Germinal center (tissue), 1 donor: ENCODE measurements at places on chromosomes 3 and 15.

- no peak for DNase-seq
Measured at GRCh38 chr3:142022381-142022780, 127.0 kb downstream of the TFDP2 start.

DNA sequence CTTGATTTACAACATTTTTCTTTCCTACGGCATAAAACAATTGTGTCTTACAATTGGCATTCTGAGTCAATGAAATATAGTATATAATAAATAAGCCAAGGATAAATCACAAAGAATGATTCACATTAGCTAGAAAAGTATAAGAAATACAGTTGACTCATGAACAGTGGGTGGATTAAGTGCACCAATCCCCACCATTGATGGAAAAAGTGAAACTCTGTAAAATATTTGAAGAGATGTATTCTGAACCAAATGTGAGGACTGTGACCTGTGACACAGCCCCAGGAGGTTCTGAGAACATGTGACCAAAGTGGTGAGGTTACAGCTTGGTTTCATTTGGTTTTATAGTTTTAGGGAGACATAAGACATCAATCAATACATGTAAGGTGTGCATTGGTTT is 227.5 kb downstream of the ALCAM start:
- DNase-seq = no peak

GRCh38 chr3:128846486-128846891 is 32.9 kb upstream of the ACAD9 start:
- no peak for DNase-seq

DNA sequence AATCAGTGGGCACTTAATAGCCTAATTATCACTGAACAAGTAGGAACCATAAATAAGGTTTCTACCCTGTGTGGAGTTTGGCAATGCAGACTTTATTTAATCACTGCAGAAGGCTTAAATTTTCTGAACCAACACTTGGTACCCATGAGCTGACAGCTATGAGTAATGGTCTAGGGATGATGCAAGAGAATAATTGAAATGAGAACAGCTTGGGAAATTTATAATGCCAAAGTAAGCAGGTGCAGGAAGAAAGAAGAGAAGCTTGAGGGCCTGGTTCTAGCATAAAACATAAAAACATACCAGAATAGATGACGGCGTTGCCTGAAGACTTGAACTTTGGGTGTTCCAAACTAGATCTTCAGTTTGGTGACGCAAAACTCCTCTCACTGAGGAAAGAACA is 67.0 kb downstream of the IMPG2 start:
- no peak for DNase-seq

DNA sequence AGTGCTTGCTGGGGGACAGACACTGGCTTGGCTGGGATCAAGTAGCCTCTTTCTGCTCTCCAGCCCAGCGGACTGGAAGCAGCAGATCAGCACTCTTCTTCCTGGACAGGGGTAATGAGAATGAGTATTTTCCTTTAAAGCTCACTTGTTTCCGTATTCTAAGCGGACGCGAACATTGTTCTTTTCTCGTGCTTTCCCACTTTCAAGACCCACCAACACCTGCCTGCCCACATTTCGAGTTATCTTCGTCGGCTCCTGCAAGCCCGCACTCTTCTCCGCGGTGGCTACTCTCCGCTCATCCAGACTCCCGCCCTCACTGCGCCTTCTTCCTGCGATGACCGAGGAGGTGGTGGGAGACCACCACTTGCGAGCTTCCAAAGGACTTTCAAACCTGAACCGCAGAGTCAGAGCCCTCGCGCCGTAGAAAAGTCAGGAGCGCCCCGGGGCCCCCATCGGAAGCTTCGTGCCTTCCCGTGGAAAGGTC is 1.6 kb upstream of the PPM1L start:
- peak; percentile 5 for DNase-seq

- no peak for DNase-seq
Measured at GRCh38 chr15:52382647-52383046, 87.0 kb upstream of the MYO5C start.

- DNase-seq = no peak
Measured at GRCh38 chr15:59933607-59934006, 70.5 kb upstream of the FOXB1 start.

DNA sequence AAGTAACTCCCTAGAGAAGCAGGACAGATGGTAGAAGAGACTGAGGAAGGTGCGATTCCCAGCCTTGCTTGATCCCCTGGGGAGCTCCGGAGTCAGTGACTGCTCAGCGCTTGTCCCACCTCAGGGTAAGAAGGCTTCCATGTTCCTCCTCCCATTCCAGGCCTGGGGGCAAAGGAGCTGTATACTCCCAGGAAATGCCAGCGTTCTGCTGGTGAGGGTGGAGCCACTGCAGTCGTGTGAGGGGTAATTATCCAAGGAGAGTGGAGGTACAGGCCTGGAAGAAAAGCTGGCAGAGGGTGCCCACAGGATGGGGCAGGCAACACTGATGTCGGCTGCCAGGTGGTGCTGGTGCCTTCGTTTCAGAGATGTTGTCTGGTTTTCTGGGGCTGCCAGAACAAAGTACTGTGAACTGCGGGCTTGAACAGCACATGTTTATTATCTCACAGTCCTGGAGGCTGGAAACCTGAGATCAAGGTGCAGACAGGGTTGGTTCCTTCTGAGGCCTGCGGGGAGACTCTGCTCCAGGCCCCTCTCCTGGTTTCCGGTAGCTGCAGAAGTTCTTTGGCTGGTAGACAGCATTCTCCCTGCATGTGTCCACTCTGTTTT is 12.1 kb upstream of the APBA2 start:
- DNase-seq = no peak

DNA sequence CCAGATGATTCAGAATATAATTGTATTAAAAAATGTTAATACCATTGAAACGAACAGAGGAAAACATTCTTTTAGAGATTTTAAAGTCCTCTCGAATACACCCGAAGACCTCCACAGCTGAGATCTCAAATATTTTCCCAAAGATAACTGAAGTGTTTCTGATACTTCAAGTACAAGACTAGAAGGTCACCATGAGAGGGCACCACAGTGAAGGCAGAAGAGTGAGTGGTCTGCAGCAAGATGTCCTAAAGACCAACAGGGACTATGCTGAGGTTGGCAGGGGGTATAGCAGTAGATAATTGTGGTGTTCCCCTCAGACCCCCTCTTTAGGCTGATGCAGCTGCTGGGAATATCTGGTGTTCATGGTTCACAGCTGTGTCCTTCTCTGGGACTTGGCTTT is 156.5 kb downstream of the PDCD6IP start:
- no peak for DNase-seq

DNA sequence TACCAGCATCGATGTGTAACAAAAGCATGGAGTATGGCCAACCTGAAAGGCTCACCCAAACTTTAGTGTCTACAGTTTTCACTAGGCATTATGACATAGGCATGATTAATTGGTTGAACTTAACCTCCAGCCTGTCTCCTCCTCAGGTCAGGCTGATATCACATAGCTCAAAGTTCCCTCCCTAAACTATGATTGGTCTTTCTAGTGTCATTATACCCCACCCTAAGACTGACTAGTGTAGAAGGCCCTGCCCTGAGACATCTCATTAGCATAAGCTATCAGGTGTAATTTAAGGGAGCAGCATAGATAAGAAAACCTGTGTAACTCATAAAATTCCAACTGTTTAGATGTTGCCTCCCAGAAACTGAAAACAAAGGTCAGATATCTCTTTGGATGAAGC is 195.2 kb downstream of the ALCAM start:
- DNase-seq = no peak

GRCh38 chr3:59783468-59783988 is 733.7 kb upstream of the CFAP20DC start:
- DNase-seq = no peak

DNA sequence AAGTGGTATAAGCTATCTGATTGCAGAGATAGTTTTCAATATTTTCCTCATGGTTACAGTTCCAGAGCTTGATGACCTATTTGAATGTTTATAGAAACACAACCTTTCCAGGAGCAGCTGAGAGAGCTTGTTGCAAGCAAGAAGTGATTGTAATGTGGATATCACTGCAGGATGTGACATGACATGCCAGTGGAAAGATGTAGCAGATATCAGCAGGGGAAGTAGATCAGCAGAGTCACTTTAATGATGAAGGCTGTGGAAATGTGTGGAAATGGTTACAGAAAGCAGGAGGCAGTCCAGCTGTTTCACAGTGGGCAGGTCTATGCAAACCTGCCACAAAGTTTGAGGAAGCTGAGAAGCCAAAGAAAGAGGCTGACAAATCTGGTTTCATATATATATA is 21.0 kb downstream of the TMEM158 start:
- no peak for DNase-seq

- no peak for DNase-seq
Measured at GRCh38 chr3:172696357-172696756, 14.5 kb downstream of the NCEH1 start.

GRCh38 chr3:108201258-108201657 is 21.0 kb downstream of the IFT57 start:
- DNase-seq = no peak

- no peak for DNase-seq
Measured at GRCh38 chr3:123406598-123406997, 42.3 kb downstream of the ADCY5 start.

GRCh38 chr3:11835028-11835639 is 11.6 kb downstream of the TAMM41 start:
- DNase-seq = peak; percentile 20

GRCh38 chr15:82936966-82937711 is 15.4 kb downstream of the HOMER2 start:
- no peak for DNase-seq

- DNase-seq = no peak
Measured at GRCh38 chr15:97706059-97706458, 254.4 kb upstream of the ARRDC4 start.

- no peak for DNase-seq
Measured at GRCh38 chr15:99618941-99619411, 53.2 kb downstream of the MEF2A start.

DNA sequence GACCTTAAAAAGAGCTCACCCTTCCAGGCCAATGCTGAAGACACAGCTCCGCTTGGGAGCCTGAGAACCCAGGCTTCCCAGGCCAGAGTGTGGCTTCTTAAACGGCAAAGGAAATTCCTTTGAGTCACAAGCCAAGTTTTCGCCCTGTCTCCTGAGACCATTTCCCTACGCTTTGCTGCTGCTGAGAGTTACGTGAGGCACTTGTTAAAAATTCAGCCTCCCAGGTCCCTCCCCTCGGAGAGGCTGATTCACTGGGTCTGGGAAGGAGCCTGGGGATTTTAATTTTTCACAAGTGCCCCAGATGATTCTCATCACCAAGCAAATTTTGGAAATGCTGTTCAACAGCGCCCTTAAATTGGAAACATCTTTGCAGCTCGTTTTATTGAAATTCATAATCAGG is 25.5 kb downstream of the RLBP1 start:
- DNase-seq = no peak

GRCh38 chr3:158794936-158795518 is 6.8 kb upstream of the MFSD1 start:
- DNase-seq = peak; percentile 30

DNA sequence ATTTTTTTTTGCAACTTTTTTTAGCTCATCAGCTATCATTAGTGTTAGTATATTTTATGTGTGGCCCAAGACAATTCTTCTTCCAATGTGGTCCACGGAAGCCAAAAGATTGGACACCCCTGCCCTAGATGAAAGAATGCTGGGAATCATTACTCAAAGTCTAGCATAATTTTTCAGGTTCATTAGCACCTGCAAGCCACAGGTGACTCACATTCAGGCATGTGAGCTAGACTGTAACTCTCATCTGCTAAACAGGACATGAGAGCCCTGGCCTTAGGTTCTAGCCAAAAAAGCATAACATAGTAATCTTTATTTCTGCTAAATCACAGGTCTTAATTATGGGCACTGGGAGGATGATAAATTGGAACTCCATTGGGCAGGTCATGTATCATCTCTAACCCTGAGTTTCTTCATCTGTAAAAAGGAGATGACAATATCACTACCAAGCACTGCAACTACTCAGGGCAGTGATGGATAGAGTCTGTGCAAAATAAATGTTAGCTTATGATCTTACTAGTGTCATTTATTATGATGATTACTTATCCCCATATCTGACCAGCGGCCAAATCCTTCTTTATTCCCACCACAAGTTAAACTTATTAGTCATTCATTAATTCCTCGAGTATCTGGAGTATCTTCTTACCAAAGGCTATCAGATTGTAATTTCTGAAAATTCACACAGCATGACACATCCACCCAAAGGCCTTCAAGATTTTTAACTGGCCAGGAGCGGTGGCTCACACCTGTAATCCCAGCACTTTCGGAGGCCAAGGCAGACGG is 125.0 kb downstream of the PLD1 start:
- no peak for DNase-seq

GRCh38 chr3:190325923-190326322 is 3.7 kb upstream of the CLDN1 start:
- DNase-seq = no peak

DNA sequence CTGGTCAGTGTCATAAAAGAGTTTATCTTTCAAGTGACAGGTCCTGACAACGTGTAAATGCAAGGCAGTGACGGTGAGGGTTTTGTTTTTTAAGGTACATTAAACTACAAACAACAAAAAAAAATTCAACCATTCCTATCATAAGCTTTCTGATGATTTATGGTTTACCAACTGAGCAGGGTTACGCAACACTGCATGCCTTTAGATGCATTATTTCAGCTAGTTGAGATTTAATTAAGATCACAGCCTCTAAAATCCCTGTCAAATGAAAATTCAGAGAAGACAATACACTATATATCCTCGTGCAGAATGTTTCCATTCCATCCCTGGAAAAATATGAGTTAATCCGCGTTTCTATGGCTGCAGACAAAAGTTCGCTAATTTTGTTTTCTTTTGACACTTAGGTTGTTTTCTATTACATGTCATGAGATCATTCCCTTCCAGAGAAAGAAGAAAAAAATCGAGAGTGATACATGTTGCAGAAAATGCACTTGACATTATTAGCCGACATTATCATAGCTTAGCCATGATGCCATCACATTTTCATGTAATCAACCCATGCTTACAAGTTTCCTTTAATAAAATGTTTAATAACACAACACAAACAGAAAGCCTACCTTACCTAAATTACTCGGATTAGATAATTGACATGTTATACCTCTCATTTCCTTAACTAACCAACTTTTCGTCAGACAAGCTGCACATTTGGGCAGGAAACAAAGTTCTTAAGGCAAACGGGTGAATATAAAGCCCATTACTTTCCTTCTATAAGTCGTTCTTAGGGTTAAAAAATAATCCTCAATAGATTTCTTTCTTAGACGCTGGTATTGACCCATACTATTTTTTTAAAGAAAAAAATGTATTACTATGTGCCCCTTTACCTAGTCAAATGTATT is 521.2 kb downstream of the FOXP1 start:
- DNase-seq = no peak

- no peak for DNase-seq
Measured at GRCh38 chr3:190081389-190081788, 39.3 kb downstream of the P3H2 start.

DNA sequence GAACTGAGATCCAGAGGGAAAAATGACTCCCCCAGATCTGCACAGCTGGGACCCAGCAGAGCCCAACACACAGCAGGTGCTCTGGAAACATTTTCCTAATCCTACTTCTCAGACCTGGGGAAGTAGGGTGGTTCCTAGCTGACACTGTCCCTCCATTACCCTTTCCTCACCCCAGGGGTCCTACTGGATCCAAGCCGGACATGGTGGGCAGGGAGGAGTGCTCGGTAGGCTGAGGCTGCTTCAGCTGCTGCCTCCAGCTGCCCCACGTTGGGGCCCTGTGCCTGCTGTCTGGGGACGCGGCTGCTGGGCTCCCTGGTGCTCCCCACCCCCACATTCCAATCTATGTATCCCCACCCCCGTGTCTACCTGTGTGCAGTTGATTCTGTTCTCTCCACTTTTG is 29.8 kb upstream of the SLC6A6 start:
- DNase-seq = no peak
